ENCODE measurements at places on chromosomes 1 and 21.
A peak's percentile ranks its signal among the peaks of the same experiment; 100 is the strongest.

GRCh38 chr1:84116558-84116957 lies 27.5 kb upstream of the PRKACB start:
- H3K4me1 ChIP-seq = peaks cover 11% of the 10 kb centered on the region
- H3K27ac ChIP-seq = no peak overlapping the region
- DNase-seq = no peak

DNA sequence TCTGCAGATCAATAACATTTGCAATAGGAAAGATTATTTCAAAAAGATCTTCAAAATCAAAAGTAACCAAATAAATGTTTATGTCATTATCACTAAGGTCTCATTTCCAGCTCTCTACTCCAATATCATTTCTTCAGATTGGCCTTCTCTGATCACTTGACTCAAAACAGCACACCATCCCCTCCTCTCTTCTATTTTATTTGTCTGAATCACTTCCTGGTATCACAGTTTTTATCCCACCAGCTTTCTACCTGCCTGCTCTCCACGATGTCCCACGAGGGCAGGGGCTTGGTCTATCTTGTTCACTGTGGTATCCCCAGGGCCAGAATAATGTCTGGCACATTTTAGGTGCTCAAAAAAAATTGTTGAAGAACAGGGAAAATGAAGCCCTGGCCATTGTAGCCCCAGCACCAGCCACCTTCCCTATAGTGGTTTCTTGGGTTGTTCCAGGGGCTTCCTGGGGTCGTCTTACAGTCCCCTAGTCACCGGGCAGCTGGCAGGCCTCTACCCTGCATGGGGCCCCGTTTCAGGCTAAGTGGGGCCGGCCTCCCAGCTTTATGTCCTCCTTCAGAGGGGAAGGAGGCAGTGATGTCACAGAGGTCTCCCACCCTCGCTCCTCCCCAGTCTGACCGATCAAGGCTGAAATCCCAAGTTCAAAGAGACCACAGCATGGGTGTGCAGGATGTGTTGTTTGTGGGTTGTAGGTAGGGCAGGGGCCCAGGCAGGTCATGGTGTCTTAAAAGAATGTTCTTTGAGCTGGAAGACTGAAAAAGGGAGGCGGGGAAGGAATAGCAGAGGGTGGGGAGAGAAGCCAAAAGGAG lies 3.5 kb upstream of the PADI1 start:
- no peaks in the 10 kb centered on the region for H3K36me3 ChIP-seq
- DNase-seq = peak; percentile 22
- H3K27ac ChIP-seq = no peak overlapping the region
- H3K27me3 ChIP-seq = peaks cover 19% of the 10 kb centered on the region
- 0 out of 2 replicates have a peak, but pooled peaks cover 6% of the 10 kb centered on the region for H3K4me1 ChIP-seq

- H3K27me3 ChIP-seq = peaks cover 4% of the 10 kb centered on the region
- DNase-seq = no peak
- H3K4me3 ChIP-seq = no peak within 1 kb of the TSS
- H3K36me3 ChIP-seq = no peaks in the 10 kb centered on the region
Measured at GRCh38 chr1:162412002-162412401, at the start of gene SH2D1B. Gene SH2D1B (minus strand): TSS chr1:162412136. CDS start chr1:162412016, 120 bp downstream.

DNA sequence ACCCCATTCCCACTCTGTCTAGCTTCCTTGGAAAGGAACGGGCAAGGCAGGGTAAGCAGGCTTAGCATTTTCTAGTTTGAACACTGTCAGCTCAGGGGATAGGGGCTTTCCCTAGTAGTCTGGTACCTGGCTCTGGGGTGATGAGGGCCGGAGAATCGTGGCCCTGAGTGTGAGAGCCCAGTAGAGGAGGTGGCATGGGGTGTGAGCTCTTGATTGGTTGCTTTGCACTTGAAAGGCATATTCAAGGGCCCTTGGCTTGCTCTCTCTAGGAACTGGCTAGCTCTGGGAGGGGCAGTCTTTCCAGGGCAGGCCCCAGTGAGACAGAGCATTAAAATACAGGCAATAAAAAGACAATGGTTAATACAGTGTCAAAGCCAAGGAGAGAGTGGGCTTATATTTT lies 10.8 kb upstream of the EXTL1 start:
- no peak overlapping the region for H3K27ac ChIP-seq
- DNase-seq = no peak
- peaks cover 4% of the 10 kb centered on the region for H3K27me3 ChIP-seq
- H3K4me3 ChIP-seq = no peak overlapping the region

DNA sequence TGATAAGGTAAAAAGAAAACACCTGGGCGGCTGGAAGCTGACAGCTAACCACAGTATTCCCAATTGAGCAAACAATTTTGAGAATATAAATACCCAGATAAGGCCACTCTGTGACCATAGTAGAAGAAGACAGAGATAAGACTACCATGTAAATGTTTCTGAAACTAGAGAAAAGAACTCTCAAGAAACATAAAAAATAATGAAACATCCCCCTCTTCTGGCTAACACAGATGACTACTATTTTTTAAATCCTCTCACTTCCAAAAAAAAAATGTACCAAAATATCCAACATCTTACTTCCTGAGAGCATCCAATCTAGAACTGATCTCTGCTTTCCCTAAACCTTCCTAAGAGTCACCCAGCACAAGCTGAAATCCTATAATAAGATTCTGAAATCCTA lies 125.9 kb downstream of the HFM1 start:
- H3K27me3 ChIP-seq = no peaks in the 10 kb centered on the region
- no peaks in the 10 kb centered on the region for H3K36me3 ChIP-seq
- H3K4me3 ChIP-seq = no peak overlapping the region
- no peaks in the 10 kb centered on the region for H3K4me1 ChIP-seq
- no peak overlapping the region for H3K27ac ChIP-seq
- no peak for DNase-seq

GRCh38 chr1:37724575-37724974 lies 32.3 kb downstream of the CDCA8 start:
- no peaks in the 10 kb centered on the region for H3K36me3 ChIP-seq
- no peak overlapping the region for H3K27ac ChIP-seq
- H3K4me3 ChIP-seq = no peak overlapping the region
- H3K4me1 ChIP-seq = no peaks in the 10 kb centered on the region
- peaks cover 14% of the 10 kb centered on the region for H3K27me3 ChIP-seq

DNA sequence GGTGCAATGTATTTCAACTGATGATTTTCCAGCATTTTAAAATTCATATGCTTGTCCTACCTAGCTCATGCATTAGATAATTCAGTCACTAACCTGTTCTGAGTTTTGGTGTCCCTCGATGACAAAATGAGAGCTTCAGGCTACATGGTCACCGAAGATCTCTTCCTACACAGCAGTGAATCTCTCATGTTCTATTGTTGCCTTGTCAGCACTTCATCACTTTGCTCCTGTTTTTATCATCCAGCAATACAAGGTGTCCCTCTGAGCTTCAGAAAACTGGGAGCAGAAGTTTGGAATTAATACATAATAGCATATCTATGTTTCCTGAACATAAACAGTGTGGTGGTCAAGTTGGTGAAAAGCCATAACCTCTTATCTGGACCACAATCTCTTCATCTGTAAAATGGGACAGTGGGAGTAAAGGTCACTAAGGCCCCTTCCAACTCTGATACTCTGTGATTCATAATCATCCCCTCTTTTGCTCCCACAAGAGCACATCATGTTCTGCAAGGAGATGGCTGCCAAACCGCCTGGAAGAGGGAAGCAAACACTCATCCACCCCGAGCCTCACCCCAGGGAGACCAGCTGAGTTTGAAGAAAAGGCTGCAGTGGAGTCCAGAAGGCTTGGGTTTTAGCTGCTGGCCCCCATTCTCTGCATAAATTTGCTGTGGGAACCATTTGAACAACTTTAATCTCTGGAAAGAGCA lies 137.9 kb upstream of the F3 start:
- no peak overlapping the region for H3K27ac ChIP-seq
- DNase-seq = no peak
- no peaks in the 10 kb centered on the region for H3K36me3 ChIP-seq
- no peaks in the 10 kb centered on the region for H3K27me3 ChIP-seq

DNA sequence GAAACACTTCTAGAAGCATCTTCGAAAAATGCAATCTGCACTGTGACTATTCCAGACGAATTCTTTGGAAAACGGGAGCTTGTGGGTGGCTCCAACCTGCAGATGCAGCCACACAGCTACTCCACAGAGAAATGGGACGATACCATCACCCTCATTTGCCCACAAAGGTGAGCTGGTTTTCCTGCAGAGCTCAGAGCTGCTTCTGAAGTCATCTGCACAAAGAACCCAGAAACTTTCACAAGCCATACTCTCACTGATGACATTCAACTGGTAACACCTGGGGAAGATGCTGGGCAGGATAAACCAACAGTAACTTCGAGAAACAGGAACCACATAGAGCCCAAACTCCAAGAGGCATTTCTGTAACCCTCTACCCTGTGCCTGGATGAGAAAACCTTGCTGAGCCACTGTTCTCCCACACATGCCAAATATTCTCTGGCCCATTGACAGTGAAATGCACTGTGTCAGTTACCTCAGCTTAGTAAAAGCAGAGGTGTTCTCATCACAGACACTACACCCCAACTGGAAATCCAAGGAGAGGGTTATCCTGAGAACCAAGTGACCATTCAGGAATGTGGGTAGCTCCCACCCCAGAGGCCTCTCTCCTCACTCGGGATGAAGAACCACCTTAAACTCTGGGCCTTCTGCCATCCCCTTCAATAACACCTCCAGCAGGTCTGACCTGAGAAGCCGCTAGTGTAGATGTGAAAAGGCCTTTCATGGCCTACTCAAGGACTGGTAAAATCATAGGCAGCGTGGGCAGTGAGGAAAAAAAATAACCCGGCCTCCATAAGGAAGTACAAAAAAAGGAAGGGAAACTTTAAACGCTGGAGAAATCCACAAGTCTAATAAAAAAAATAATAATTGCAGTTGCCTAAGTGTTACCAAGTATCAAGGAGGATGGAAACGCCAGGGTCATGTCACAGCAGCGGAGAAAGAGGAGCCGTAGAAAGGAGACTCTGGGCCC lies 56.7 kb downstream of the HSF2BP start:
- no peaks in the 10 kb centered on the region for H3K27me3 ChIP-seq
- no peak overlapping the region for H3K27ac ChIP-seq
- H3K4me1 ChIP-seq = no peaks in the 10 kb centered on the region

DNA sequence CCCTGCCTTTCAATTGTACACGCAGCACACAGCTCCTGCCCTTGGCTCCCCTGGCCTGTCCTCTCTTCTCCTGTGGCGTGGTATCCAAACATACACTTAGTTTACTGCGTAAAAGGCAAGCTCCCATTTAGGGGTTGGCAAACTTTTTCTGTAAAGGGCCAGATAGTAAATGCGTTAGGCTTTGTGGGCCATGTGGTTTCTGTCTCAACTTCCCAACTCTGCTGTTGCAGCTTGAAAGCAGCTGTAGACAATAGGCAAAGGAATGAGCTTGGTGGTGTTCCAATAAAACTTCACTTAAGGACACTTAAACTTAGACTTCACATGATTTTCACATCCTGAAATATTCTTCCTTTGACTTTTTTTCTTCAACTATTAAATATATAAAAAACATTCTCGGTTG lies 63.3 kb downstream of the RHOU start:
- no peaks in the 10 kb centered on the region for H3K27me3 ChIP-seq
- peaks cover 25% of the 10 kb centered on the region for H3K4me1 ChIP-seq
- no peaks in the 10 kb centered on the region for H3K36me3 ChIP-seq
- no peak overlapping the region for H3K4me3 ChIP-seq
- no peak for DNase-seq

DNA sequence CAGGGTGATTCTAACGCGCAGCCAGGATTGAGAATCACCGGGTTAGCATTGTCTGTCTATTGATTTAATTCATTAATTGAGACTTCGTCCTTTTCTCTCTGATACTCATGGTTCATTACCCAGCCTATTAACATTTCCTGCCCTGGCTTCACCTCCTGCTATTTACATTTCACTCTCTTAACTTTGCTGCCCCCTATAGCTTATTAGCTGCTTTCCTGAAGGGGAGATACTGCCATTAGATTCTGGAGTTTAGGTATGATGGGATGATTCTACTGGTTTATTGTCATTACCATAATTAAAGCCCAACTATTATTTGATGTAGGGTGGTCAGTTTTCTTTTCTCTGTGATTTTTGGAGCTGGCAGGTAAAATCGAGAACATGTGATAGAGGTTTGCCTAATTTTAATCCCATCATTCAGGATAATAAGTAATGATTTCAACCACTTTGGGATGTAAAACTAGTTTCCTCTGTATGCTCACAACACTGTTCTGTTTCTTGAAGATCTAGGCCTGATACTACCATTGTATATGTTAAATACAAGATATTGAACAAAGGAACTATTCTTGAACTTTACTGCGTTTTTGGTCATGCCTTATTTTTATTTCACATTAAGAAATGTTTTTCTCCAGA lies 6.4 kb downstream of the PPP2R5A start:
- peaks cover 5% of the 10 kb centered on the region for H3K36me3 ChIP-seq
- H3K27me3 ChIP-seq = no peaks in the 10 kb centered on the region
- peaks cover 55% of the 10 kb centered on the region for H3K4me1 ChIP-seq
- H3K27ac ChIP-seq = no peak overlapping the region
- DNase-seq = peak; percentile 35
- H3K4me3 ChIP-seq = no peak overlapping the region

- H3K27me3 ChIP-seq = peaks cover 6% of the 10 kb centered on the region
- no peak overlapping the region for H3K27ac ChIP-seq
- no peaks in the 10 kb centered on the region for H3K36me3 ChIP-seq
- DNase-seq = no peak
Measured at GRCh38 chr1:15322648-15323350, 75.8 kb downstream of the FHAD1 start.

DNA sequence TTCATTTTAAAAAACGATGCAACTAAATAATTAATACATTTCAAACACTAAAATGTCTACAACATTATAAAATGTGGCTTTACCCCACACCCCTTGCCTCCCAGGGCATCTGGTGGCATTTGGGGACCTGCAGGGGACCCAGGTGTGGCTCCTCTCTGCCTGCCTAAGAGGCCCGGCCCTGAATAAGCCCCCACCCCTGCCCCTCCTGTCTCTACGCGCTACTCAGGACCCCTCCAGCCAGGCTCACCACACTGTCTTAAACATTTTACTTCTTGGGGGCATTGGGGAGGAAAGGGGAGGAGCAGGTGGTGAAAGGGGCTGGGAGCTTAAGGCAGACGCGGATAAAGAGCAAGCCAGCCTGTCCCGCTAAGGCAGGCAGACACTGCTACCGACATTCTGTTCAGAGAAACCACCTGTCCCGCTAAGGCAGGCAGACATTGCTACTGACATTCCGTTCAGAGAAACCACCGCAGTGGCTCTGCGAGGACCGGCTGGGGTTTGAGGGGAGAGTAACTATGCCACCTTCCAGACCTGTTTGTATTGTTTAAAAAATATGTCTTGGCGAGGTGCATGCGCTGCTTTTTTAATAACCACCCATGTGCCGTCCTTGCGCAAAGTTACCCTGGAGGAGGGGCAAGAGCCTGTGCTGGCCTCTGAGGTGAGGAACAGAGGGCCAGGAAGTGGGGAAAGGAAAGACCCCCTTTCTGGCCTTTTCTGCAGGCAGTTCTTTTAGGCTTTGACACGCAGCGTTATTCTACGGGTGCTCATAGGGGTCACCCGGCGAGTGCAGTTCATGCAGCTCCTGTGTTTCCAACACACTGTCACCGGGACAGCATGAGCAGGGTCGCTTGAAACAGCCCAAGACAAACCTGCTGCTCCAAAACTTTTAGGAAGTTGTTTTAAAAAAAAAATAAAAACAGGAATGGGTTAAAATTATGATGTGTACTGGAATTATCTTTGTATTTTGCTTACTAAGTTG lies 51.3 kb upstream of the RIPK4 start:
- peaks cover 15% of the 10 kb centered on the region for H3K4me1 ChIP-seq
- no peaks in the 10 kb centered on the region for H3K27me3 ChIP-seq
- H3K27ac ChIP-seq = peak overlapping the region; percentile 42
- DNase-seq = peak; percentile 28

GRCh38 chr1:52601519-52601918 lies 652 bp upstream of the GPX7 start:
- H3K4me1 ChIP-seq = peaks cover 38% of the 10 kb centered on the region
- peaks cover 20% of the 10 kb centered on the region for H3K36me3 ChIP-seq
- H3K4me3 ChIP-seq = peak overlapping the region; percentile 16
- peak; percentile 11 for DNase-seq
- peak overlapping the region; percentile 71 for H3K27ac ChIP-seq

Data from DND-41 (cell line).